ENCODE measurements at places on chromosomes 5 and 9.

- no peak for DNase-seq
These were observed 125.5 kb downstream of the DCP2 start for GRCh38 chr5:113102121-113102531.

GRCh38 chr5:168005093-168005492 is 286.4 kb upstream of the WWC1 start:
- DNase-seq: no peak

GRCh38 chr9:128254362-128254761 is 21.4 kb downstream of the GOLGA2 start:
- DNase-seq: no peak

GRCh38 chr9:107994648-107995047 is 505.1 kb upstream of the KLF4 start:
- DNase-seq: no peak

- no peak for DNase-seq
These were observed 78.2 kb upstream of the SPINK5 start for GRCh38 chr5:147985608-147986007.

DNA sequence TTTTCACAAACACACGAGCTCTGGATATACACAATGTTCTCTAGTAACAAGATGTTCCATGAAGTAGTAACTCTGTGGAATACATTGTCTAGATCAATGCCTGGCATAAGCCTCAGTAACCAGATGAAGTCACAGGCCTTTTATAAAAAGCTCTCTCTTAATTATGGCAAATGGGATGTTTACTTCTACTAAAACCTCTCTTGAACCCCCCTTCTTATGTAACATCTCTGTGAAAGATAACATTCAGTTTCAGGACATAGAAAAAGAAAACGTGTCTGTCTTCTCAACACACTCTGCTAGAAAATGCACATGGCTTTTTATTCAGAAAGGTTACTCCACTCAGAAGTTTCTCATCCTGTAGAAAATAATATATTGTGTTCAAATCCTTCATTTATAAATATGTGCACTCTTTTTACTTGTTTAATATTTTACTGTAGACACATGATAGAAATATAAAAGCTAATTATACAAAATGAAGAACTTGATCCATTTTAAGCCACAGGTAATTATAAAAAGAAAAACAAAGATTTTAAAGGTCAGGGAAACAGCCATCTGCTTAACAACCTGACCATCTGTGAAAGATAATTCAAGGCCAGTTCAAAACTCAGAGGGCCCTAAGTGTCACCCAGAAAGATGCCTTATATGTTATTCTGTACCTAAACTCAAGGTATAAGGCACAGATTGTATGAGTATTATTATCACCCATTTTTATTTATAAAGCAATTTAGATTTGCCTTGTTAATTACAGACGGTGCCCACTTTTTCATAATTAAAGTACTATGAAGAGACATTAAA is 812.0 kb downstream of the CDH18 start:
- DNase-seq: peak; percentile 63

GRCh38 chr5:129617206-129617605 is 130.7 kb upstream of the MINAR2 start:
- DNase-seq: no peak

DNA sequence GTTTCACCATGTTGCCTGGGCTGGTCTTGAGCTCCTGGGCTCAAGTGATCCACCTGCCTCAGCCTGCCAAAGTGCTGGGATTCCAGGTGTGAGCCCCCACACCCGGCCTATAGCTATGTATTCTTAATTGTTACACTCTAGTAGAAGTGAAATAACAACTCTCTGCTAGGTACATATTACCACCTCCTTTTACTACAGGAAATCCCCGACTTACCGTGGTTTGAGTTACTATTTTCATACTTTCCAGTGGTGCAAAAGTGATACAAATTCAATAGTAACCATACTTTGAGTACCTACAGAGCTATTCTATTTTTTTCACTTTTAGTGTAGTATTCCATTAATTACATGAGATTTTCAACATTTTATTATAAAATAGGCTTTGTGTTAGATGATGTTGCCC is 719 bp downstream of the ARL14EPL start:
- DNase-seq: no peak

- DNase-seq: no peak
These were observed 60.7 kb downstream of the COL27A1 start for GRCh38 chr9:114216081-114216480.

GRCh38 chr9:128683340-128684064 is 5.5 kb upstream of the SET start:
- no peak for DNase-seq

- DNase-seq: no peak
These were observed 3.2 kb downstream of the TOR2A start for GRCh38 chr9:127731938-127732337.

DNA sequence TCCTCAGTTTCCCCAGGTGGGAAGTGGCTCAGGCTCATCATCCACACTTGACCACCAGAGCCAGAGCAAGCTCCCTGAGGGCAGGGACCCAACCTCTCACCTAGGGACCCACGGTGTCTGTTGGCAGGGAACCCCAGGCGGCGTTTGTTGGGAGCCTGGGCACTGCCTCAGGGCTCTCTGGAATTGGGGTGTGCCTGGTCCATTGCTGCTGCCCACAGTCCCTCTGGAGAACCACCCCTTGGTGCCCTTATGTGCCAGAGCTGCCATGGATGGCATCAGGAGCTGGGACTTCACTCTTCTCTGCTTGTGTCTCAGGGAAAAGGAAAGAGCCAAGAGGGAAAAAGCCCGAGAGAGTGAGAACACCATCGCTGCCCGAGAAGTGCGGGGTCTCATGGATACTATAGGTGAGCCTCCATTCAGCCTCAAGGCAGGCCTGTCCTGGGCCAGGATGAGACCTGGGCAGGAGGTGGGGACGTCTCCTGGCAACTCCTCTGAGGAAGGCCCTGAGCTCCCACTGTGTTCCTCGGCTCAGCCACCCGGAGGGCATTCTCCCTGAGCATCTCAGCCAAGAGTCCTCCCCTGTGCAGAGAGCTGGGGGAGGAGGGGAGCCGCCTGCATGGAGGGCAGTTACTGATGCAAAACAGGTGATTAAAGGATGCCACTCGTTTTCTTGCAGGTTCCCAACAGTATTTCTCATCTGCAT is 4.5 kb downstream of the CCDC180 start:
- no peak for DNase-seq

- no peak for DNase-seq
These were observed 44.4 kb downstream of the TTC39B start for GRCh38 chr9:15262581-15262980.

GRCh38 chr9:120405860-120406259 is 174.1 kb downstream of the CDK5RAP2 start:
- DNase-seq: no peak

DNA sequence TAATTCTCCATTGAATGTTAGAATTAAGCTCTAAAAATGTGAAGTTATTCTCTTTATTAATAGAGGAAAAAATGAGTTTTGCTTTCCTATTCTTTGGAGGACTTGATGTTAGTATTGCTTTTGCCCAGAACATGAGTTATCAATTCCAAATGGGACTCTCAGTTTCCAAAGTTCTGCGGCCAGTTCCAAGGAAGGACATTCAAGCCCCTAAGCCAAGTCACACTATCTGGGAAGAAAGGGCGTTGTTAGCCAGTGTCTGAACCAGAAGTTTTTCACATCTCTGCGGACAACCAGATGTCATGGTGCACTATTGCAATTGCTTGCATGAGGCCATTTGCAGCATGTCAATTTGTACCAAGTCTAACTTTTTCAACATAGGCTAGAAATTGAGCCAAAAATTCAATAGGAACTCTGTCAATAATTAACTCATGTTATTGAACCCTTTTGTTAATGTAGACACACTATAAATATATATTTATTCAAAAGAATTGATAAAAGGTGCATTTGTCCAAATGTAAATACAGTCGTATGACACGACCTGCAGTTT is 183.3 kb upstream of the PIK3R1 start:
- DNase-seq: no peak

GRCh38 chr5:126031989-126032716 is 391.1 kb upstream of the GRAMD2B start:
- no peak for DNase-seq

DNA sequence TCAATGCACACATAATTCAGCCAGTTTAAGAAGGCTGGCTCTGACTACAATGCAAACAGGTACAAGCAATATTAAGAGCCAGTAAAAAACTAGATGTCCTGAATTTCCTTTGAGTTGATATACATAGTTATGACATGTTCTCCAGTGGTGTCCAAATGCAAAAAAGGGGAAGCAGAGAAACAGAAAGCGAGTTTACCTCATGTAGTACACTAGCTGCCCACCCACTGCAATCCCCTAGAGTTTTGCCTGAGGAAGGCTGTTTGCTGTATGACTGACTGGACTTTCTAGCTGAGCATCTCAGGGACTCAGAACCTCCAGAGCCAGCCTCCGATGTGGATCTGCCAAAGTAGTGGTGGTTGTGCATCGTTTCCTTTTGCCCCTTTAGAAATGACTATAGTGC is 44.8 kb upstream of the SLC1A3 start:
- no peak for DNase-seq

DNA sequence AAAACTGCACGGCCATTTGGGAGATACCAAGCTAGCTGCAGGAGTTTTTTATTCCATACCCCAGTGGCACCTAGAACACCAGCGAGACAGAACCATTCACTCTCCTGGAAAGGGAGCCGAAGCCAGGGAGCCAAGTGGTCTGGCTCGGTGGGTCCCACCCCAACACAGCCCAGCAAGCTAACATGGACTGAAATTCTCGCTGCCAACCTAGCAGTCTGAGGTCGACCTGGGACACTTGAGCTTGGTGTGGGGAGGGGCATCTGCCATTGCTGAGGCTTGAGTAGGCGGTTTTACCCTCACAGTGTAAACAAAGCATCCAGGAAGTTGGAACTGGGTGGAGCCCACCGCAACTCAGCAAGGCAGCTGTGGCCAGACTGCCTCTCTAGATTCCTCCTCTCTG is 108.9 kb upstream of the CHD1 start:
- DNase-seq: no peak

DNA sequence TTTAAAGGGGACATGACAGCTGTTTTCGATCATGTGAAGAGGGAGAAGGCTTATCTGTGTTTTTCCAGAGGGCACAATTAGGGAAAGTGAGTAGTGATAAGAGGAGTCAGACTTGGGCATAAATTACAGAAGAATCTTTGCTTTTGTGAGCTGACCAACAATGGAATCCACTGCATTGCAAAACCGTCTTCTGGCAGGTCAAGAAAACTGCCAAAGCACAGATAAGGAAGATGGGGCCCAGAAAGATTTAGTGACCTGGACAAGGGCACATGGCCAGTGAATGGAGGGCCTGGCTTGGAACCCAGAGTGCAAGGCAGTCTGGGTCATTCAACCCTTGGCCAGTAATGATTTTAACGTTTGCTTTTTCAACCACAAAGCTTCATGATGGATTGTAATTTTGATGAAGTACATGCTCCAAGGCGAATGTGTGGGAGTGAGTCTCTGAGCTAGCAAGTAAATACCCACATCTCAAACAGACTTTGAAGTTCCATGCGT is 153.2 kb upstream of the MAST4 start:
- DNase-seq: no peak

DNA sequence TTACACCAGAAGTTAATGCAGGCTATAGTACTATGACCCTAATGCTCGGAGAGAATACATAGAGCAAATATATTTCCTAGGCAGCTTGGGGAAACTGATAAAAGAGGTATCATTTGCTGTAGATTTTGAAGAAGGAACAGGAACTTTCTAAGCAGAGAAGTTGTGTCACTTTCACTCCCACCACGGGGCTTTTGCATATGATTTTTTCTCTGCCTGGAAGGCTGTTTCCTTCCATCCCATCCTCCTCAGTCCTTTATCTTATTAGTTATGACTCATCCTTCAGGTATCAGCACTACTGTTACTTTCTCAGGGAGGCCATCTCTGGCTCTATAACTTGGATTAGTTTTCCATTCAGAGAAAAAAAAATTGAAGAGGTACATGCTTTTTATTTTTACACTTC is 2006.1 kb upstream of the WWC1 start:
- no peak for DNase-seq

GRCh38 chr9:113774963-113775362 is 101.1 kb upstream of the ZNF618 start:
- DNase-seq: no peak

GRCh38 chr9:108434036-108434435 is 421.8 kb downstream of the ACTL7B start:
- DNase-seq: peak; percentile 10

DNA sequence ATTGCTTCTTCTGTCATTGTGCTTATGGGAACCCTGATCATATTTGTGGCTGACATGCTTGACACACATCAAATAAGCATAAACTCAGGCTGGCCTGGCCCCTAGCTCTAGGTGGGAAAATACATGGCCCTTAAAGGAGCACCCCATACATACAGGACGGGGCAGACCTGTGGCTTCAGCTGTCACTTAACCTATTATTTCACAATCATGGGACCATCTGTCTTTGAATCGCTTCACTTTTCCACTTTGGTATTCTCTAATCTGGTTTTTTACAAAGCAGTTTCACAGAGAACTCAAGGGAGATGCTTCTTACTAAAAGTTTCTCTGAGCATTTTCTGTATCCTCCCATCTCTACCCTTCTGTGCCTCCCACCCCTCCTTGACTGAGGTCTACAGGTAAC is 34.6 kb upstream of the LRRTM2 start:
- no peak for DNase-seq

Measured in NCI-H1694 treated with DMSO at 0.1 percent for 48 hours (cell line).